CD14-positive monocyte (primary cell): ENCODE measurements at places on chromosomes 4 and X.

DNA sequence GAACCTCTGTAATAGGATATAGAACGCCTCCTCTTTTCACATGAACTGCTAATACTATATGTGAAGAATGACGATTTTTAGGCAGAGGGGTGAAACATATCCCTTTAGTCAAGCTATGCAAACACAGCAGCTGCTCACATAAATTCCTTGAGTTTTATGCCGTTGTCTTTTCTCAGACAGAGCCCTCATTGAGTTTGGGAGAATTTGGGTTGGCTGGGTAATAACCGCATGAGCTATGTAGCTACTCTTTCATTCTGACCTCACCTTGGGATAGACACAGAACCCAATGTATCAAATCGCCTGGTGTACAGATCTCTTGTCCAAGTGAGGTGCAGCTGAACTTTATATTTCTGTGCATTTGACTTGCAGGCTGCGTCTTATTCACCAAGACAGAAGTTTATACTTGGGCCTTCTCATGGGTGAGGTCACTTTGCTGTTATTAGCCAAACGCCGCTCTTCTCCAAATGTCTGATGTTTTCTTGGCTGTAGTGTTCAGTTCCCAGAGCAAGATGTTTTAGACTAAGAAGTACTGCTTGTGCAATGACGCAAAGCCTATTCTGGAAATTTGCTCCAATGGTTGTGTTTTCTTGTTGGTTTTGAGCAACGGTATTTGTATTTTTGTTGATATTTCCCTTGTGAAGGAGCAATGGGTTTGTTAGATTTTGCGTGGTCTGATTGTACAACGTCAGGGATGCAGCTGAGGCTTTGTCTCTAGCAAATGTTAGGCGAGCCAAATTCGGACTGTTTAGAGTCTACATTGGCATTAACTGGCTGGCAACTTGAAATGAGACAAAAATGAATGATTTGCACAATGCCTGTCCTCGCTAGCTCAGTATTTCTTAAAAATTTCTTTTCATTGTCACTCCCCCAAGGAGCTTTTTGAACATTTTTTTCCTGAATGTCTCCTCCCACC lies 11.2 kb upstream of the SPARCL1 start:
- no peak for DNase-seq

DNA sequence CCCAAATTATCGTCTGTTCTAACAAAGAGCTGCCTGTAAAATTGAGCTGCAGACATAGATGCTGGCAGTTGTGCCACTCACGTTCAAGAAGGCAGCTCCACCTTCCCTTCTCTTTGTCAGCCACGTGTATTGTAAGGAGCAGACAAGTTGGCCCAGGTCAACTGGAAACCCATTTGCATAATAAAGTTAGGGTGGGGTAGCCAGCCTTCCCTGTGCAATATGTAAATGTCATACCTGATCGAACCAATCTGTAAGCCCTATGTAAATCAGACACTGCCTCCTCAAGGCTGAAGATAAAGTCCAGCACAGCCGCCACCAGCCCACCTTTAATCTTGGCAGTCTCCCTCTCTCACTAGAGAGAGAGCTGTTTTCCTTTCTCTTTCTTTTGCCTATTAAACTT lies 117.2 kb downstream of the TMEM144 start:
- no peak for DNase-seq

GRCh38 chr4:168124008-168124641 lies 31.8 kb downstream of the ANXA10 start:
- DNase-seq, result no peak

DNA sequence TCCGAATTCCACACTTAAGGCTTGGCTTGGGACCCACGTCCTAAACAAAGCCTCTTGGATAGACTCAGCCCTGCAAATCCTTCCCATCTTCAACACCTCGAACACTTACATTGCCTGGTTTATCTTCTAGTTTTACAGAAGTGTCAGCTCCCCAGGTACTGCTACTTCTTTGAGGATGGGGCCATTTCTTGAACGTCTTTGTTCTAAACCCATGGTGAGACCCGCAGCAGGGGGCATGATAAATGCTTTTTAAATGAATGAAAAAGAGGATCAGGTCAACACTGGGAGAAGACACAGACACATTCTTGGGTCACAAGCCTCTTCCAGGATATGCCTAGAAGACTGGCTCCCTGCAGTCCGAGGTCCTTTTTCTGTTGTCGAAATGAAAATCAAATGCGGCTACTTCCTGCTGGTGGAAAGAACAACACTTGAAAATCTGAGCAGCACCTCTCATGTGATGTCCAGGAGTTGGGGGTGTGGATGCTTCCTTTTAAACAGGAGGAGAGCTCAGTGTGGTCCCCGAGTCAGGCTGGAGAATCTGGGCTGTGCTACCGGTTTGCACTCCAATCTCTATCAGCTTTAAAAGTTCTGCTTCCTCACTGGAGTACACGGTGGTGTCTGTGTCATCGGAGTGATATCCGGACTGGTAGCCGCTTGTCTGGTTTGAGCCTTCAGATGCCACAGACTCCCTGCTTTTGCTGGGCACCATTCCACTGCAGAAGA lies 45.8 kb downstream of the KDR start:
- no peak for DNase-seq

DNA sequence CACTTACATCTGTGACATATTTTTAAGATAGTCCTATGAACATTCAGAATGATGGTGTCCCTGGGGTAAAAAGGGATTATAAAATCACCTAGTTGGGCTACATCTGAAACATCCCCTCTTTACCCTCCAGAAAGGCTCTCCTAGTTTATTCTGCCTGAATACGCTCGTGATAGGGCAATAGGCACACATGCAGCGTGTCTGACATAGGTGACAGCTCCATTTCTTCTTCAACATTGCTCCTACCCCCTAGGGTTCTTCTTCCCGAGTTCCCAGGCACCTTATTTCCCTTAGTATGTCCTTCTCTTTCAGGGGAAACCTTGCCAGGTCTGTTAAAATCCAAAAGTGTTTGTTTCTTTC lies 27.1 kb upstream of the CFAP299 start:
- DNase-seq, result no peak

- no peak for DNase-seq
These were observed 7.6 kb downstream of the RELL1 start for GRCh38 chr4:37678624-37679023.

GRCh38 chrX:9634551-9634950 lies 131.1 kb downstream of the GPR143 start:
- no peak for DNase-seq

DNA sequence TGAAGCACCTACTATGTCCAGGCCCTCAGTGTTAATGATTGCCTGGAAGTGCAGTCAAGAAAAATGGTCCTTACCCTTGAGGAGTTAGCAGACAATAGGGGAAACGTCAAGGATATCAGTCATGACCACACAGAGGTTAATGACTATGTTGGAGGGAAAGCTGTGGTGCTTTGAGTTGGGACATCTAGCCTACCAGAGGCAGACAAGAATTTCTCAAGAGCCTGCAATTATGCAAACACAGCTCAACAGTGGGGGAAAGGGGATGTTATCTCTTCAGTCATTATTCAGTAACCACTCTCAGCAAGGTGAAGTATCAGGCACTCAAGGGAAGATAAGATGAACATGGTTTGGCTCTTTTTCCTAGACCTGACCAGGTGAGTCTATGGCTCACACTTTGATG lies 7.0 kb upstream of the FGFBP1 start:
- DNase-seq, result peak; percentile 50

GRCh38 chrX:45428831-45429230 lies 228.2 kb upstream of the DIPK2B start:
- no peak for DNase-seq

DNA sequence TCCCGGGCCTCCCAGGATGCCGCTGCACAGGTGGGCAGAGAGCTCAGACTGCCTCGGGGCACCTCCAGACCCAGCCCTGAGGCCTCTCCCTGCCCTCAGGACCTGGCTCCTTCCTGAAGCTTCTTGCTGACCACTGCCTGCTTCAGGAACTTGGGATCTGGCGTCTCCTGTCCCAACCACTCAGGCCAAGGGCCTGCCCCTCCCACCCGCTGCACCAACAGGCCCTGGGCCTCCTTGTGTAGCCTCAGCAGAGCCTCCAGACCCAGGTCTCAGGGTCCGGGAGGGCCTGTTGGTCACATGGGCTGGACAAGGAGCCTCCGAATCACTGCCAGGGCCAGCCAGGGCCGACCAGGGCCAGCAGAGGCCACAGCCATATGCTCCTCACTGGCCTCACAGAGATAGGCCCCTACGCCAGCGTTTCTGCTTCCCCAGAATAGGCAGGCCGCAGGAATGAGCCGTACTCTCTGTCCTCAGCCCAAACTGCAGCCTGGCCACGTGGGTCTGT lies 2.8 kb downstream of the MXD4 start:
- DNase-seq, result no peak

- no peak for DNase-seq
These were observed 91.2 kb upstream of the ELOVL6 start for GRCh38 chr4:110289601-110290100.

DNA sequence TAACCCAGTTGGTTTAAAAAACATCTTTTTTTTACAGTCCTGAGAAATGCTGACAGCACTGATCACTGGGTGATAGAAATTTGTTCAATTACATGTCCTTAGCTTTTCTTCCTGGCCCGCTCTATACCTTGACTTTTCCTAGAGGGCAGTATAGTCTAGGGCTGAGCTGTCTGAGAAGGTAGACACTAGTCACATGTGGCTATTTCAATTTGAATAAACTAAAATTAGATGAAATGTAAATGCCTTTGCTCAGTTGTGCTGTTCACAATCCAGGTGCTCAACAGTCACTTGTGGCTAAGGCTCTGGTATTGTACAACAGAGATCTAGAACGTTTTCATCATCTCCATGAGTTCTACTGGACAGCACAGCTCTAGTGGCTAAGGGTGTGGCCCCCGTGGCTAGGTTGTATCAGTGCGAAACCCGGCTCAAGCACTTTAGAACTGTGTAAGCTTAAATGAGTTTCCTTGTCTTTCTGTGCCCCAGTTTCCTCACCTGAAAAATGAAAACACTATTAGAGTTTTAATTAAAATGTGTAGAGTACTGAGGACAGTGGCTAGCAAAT lies 111.6 kb upstream of the WDR17 start:
- DNase-seq, result no peak

DNA sequence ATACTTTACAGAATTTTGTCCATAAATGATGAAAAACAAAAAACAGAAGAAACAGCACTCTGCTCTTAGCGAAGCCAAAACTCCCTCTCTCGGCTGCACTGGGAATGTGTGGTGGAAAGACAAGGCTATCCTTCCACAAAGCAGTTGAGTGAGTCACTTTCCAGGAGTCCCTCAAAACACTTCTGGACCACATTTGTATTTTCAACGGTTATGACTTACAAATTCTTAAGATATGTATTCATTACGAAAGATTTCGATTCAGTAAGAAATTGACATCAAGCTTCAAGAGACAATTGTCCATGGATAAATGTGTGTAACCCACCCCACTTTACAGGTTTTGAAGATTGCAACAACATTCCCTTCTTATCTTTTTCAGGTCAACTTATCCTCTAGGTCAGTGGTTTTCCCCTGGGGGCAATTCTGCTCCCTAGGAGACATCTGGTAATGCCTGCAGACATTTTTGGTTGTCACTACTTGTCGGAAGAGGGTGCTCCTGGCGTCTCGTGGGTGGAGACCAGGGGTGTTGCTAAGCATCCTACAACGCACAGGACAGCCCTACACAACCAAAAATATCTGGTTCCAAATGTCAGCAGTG lies 66.7 kb upstream of the MTNR1A start:
- DNase-seq, result no peak

DNA sequence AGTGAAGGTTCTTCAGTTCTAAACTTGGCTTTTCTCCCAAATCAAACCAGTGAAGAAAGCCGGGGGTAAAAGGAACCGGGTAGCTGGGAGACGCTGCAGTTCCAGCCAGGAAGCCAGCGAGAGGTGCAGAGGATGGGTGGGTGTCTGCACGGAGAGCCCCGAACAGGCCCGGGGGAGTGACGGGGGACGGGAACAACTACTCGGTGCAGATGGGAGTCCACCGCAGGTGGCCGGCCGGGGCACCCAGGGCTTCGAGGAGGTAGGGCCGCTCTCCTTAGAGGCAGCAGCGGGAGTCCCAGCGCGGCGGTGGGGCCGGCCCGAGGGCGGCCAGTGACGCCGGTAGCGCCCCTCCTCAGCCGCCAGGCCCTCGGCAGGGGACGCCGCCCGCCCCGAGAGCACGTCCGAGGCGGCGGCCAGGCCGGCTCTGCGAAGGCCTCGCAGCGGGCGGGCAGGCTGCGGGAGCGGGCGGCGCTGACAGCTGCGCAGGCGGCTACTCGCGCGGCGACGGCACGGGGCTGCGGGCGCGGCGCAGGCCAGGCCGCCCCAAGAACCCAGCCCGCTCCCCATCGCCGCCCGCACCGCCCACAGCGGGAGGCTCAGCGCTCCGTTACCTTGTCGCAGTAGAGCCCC lies 449 bp downstream of the FBXL5 start:
- no peak for DNase-seq

- DNase-seq, result peak; percentile 7
These were observed 31.5 kb upstream of the IL21 start for GRCh38 chr4:122652379-122652778.

DNA sequence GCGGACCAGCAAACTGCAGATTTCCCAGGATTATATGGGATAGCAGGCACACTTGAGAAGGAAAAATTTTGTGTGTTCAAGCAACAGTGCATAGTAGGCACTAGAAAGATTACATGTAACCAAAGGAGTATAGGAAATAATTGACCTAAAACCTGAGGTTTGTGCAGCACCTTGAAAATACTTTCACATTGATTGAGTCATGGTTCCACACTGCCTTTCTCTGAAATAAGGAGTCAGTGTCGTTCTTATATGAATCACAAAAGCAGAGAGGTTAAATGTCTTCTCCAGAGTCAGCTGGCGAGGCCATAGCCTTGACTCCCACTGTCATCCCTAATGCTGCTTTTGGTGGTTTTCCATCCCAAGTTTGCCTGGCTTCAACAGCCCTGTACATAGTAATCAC lies 138.9 kb downstream of the SOWAHB start:
- no peak for DNase-seq

GRCh38 chr4:24473309-24473721 lies 111.0 kb downstream of the DHX15 start:
- DNase-seq, result no peak

- no peak for DNase-seq
These were observed 129.5 kb upstream of the CYSLTR1 start for GRCh38 chrX:78456909-78457308.

DNA sequence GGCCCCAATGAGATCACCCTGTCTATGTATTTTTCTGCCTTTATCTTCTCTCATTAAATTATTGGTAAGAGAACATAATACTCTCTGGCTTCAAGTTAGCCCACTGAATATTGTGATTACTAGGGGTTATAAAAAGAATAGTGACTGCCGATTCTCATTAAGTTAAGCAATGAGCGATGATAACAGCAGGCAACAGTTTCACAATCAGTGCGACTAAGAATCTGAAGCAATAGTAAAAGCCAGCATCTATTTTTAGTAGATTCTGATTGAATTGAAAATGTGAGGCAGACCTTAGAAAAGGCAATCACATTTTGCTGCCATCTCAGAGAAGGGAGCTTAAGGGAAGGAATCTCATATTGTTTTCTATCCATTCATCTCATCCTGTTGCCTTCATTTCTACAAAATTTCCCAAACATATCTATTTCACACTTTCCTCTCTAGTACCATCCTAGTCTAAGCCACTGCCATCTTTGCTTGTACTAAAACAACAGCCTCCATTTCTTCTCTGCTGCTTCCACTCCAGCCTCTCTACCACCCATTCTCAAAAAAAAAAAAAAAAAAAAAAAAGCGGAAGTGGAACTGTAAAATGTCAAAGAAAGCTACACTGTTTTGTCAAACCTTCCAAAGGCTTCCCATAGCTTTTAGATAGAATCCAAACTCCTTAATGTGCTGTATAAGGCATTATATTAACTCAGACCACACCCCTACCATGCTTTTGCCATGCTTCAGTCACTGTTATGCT lies 17.4 kb downstream of the GABRA4 start:
- peak; percentile 48 for DNase-seq

- DNase-seq, result peak; percentile 57
These were observed 8.0 kb upstream of the NEUROG2 start for GRCh38 chr4:112523764-112524505.
